ENCODE measurements at places on chromosomes 12 and 14. TPM values are rescaled to one million over a fixed set of nuclear protein-coding genes. Genes with fewer than 3 reads are reported as not detected.

The CIDEB gene
- total RNA-seq, result 14.4 TPM

The JPH4 gene
- 0.65 TPM for total RNA-seq

The WASHC3 gene
- 42.4 TPM for total RNA-seq

The NFE2 gene
- not detected for total RNA-seq

The GTF2A1 gene
- 48.1 TPM for total RNA-seq
